NCI-H1436 (cell line): ENCODE measurements at places on chromosomes 6 and 20.

GRCh38 chr20:53247468-53248103 is 275.4 kb downstream of the TSHZ2 start:
- DNase-seq: no peak

DNA sequence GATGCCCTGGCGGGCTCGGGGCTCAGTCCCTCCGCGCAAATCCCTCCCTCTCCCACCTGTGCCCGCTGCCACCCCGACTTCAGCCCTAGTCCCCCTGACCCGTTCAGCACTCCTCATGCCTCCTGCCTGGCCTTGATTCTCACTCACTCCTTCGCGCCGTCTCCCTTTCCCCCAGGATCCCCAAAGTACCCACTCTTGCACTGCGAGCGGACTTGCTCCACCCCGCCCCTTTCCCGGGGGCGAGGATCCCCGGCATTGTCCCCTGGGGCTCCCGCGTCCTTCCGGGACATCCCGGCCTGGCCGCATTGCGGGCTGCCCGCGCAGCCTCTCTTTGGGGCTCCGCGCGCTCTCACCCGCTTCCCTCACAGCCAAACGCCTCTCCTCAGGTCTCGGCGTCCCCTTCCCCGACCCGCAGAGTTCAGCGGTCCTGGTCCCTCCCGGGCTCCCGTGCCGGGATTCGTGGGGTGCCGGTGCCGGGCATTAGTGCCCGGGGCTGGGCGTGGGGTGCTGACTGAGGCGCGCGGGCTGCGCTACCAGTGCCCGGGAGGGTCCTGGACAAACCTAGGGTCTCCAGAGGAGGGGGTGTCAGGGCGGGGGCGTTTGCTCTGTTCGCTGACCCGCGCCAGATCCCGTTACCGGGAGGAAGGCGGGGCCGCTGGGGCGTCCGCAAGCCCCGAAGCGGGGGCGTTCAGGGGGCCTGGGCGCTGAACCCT is 45.5 kb upstream of the SUPT3H start:
- DNase-seq: no peak

DNA sequence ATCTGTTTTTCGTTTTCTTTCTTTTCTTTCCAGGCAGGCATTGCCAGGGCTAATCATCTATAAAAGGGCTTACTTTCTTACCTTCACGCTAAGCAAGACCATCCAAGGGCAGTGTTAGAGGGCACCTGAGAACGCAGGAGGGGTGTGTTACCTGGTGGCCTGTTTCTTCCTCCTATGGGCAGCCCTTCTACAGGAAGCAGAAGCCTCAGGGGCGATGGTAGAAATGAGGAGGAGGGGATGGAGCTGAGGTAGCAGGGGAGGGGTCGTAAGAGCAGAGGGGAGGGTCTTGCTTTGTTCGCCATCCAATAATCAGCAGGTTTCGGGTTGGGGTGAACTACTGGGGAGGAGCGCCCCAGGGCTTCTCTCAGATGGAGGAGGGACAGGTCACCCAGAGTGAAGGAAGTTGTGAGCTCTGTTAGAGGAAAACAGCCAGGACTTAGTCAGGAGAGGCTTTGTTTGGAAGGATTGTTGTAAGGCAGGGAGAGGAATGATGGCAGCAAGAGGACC is 1.5 kb upstream of the CCR6 start:
- no peak for DNase-seq

- no peak for DNase-seq
These were observed 191.8 kb upstream of the RREB1 start for GRCh38 chr6:6915813-6916547.

DNA sequence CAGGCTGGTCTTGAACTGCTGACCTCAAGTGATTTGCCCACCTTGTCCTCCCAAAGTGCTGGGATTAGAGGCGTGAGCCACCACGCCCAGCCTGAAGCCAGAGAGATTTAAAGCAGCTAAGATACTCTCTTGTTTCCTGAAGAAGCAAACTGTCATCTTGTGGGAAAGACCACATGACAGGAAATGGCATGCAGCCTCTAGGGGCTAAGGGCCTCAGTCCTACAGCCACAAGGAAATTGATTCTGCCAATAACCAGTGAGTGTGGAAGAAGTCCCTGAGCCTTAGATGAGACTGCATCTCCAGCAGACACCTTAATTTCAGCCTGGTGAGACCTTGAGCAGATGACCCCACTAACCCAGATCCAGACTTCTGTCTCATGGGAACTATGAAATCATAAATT is 40.9 kb downstream of the KIZ start:
- no peak for DNase-seq

DNA sequence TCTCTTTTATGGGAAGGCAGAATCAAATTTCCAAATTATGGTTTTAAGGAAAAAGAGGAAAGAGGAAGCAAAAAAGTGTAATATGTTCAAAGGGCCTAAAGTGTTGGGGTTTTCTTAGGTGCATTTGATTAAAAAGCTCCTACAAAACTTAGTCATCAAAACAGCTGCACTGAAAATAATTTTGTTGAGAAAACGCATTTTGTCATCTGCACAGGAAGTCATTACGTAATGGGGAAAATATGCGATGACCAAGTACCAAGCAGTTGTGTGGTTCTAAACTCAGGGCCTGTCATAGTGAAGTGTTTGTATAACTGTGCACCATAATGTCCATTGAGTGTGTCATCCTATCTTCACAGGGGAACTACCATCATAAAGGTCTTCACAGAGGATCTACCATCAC is 15.6 kb downstream of the HAO1 start:
- DNase-seq: no peak

DNA sequence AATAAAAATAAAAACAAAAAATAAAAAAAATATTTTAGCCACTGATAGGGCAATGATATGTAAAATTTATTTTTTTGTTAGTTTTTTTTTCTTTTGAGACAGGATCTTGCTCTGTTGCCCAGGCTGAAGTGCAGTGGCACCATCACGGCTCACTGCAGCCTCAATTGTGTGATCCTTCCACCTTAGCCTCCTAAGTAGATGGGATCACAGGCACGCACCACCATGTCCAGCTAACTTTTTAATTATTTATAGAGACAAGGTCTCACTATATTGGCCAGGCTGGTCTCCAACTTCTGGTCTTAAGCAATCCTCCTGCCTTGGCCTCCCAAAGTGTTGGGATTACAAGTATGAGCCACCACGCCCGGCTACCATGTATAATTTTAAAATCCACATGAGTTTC is 59.4 kb downstream of the RIOK1 start:
- no peak for DNase-seq

GRCh38 chr6:142300758-142301650 is 803 bp upstream of the ADGRG6 start:
- DNase-seq: no peak

GRCh38 chr20:18477821-18478220 is 10.6 kb downstream of the POLR3F start:
- no peak for DNase-seq

DNA sequence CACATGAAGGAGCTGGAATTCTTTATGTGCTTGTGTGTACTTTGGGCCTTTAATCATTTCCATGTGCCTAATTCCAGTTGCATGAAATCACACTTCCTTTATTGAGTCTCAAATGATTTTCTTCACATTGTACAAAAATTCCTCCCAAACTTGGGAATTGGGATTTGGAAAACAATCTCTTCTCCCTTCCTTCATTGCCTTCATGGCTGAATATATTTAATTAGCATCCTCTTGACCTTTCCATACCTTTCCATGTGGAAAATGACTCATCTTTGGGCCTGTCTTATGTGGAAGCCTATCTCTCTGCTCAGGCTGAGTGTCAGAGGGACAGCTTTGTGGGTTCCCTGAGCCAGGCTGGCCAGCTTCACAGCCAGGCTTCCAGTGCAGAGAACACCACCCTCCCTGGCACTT is 33.0 kb upstream of the CDH4 start:
- no peak for DNase-seq

DNA sequence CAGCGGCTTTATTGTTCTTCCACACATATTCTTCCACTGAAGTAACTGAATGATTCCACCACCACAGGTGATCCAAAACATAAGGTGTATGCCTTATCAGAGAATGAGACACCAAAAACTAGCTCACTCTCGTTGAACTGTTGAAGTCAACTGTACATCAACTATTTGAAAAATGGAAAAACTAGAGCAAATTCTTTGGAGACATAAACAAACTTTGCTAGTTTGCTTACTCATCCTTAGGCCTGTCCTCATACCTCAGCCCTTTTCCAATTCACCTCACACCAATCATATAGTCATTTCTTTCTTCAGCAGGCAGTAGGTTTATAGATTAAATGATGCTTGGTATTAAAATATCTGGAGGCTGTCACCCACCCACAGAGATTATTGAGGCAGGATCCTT is 77.1 kb upstream of the RNF217 start:
- no peak for DNase-seq

DNA sequence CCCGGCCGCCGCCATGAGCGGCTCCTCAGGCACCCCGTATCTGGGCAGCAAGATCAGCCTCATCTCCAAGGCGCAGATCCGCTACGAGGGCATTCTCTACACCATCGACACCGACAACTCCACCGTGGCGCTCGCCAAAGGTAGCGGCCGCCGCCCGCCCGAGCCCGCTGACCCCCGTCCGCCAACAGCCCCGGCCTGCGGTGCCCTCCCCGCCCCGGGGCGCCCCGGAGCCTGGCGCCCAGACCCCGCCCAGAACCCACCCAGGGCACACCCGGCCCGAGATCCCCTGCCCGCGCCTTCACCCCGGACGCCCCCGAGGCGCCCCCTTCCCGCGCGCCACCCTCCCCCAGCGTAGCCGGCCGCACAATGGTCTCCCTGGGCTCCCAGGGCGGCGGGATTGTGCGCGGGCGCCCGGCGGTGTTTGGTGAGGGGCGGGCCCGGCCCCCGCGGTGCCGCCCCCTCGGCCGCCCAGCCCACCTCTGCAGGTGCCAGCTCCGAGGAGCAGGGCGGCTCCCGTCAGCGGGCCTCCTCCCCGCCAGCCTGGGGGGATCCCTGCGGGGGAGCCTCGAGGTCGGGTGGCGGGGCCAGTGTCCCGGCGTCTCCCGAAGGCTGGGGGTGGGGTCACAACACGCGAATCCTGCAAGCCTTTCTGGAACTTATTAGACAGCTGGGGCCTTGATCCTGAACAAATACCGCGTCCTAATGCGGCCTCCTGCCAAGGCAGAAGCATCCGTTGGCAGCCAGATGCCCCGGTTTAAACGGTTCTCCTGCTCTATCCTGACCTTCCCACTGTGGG is 577 bp downstream of the LSM14B start:
- DNase-seq: peak; percentile 60

DNA sequence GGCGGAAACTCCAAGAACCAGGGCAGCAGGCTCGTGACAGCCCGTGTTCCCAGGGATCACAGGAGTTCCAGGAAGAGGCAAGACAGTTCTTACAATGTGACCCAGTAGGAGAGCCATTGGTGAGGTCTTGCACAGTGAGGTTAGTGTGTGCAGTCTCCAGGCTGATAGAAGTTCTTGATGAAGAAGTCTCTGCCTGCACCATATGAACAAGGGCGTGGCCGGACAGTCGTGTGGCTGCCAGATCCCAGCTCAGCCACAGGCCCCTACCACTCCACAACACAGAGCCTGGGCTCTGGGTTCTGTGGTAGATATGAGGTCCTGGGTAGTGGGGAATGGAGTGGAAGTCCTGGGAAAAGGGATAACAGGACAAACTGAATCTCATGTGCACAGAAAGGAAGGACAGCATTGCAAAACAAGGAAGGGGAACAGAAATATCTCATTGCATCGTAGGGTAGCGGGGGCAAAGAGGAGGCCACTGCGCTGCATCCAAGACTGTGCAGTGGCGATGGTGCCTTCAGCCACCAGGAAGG is 65.2 kb downstream of the STX11 start:
- no peak for DNase-seq
